ENCODE measurements at places on chromosomes 13 and 19.

GRCh38 chr19:29525901-29526729 is at the start of gene VSTM2B:
TSS of gene VSTM2B (plus strand) at chr19:29525994. CDS start at chr19:29526584, 590 bp downstream.
- no peak for DNase-seq

GRCh38 chr19:34645551-34645950 is 31.4 kb downstream of the SCGB2B2 start:
- DNase-seq: no peak

- no peak for DNase-seq
These were observed 1.0 kb downstream of the AP2S1 start for GRCh38 chr19:46849610-46850009.

- no peak for DNase-seq
These were observed 78.6 kb downstream of the SPACA7 start for GRCh38 chr13:112454648-112455334.

DNA sequence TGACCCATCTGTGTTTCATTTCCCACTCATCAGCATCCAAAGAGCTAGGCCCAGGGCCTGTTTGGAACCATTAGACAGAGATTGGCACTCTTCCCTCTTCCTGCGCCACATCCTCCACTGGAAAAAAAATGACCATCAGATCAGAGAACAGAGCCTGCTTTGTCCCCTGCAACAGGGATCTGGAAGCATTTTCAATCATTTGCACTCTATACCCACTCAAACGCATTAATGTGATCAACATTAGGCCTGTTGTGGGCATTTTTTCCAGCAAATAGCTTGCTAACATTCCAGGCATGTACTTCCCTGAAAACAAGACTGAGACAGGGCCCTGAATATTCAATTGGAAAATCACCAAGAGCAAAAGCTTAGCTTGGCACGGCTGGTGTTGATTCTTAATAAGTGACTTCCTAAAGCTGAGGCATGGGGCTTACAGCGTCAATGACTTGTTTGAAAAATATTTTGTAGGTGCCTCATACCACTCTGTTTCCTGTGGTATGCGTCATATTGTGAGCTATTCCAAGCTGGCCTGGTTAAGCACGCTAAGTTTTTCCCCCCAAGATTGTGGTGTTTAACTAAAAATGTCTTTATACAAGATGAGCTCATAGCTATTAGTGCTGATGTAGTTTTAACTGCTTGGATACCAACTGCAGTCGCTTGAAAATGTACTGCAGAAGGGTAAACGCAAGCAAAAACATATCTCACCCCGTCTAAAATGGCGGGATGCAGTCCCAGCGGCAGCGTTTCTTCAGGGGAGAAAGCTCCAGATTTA is 404.4 kb downstream of the SPRY2 start:
- DNase-seq: no peak

GRCh38 chr19:46591870-46592269 is 9.3 kb upstream of the CALM3 start:
- no peak for DNase-seq

DNA sequence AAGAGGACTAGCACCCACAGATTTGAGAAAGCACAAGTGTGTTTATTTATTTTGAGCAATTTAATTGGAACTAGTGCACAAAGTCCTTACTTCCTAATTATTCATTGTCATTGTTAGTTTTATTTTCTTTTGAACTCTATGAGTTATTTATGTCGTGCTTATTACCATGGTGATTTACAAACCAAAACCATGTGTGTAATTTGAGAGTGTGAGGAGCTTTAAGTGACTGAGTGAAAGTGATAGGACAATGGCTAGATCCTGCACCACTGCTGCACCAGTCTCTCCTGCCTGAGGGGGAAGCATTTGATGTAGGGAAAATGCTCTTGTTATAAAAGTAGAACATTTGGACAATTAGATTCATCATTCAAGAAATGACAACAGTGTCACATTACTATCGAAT is 172.3 kb upstream of the KLF12 start:
- no peak for DNase-seq

GRCh38 chr13:81021284-81021840 is 680.4 kb upstream of the SPRY2 start:
- DNase-seq: no peak

GRCh38 chr19:31002518-31003244 is 346.6 kb downstream of the TSHZ3 start:
- DNase-seq: no peak

- no peak for DNase-seq
These were observed 1.2 kb upstream of the NUMBL start for GRCh38 chr19:40691421-40692211.

DNA sequence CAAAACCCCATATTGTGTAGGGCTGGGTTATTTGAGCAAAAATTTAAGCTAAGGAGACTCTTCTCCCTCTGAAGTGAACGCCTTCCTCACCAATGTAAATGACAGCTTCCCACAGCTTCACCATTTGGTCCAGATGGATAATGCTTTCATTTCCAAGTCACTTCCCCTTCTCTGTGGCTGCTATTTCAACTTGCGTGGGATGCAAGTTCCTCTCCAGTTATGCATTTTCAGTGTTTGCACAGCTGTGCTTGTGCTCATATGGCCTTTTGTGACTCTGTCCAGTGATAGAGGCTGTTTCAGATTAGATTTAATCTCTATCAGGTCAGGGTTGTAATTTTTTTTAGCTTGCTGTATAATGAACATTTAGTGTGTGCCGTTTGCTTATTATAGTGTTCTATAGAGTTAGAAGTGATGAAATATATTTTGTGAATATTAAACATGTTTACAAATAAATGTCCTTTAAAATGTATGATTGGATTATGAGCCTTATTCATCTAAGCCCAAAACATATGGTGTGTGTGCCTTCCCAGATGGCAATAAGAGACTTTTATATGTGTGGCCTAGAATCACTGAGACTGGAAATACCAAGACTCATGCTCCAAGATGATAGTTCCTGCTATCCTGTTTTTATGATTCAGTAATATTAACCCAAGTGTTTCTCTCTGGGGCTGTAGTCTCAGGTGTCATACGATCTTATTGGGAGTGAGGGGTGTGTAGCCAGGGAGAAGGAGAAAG is 86.6 kb downstream of the TNFRSF19 start:
- no peak for DNase-seq

DNA sequence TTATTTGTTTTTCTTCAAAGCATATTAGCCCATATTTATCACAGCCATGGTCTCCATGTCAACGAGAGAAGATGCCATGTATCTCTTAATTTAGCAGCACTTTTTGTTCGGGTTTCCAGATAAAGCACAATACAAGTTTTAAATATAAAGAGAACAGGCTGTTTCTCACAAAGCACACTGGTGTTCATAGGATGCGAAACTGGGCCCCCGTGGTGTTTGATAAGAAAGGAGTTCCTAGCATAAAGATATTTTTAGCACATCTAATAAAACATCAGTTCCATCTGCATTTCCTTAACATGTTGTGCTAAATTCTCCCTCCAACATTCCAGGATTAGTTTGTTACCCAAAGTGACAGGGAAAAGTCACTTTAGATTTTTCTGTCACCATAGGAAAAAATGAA is 72.4 kb upstream of the EDNRB start:
- no peak for DNase-seq

DNA sequence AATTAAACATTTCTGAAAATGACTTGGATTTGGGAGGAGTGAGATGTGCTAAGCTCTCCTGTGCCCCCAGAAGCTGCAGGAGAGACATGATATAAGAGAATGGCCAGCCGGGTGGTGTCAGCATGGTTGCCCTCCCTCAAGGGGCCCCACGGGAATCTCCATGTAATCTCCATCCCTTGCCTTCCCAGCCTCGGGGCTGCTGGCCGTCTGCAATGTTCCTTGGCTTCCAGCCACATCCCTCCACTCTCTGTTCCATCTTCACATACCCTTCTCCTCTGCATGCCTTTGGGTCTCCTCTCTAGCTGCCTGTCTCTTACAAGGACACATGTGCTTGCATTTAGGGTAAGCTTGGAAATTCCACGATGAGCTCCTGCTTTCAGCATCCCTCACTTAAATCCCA is 172.0 kb downstream of the TSHZ3 start:
- DNase-seq: no peak

GRCh38 chr13:113796964-113797676 is 38.1 kb downstream of the TMEM255B start:
- no peak for DNase-seq

DNA sequence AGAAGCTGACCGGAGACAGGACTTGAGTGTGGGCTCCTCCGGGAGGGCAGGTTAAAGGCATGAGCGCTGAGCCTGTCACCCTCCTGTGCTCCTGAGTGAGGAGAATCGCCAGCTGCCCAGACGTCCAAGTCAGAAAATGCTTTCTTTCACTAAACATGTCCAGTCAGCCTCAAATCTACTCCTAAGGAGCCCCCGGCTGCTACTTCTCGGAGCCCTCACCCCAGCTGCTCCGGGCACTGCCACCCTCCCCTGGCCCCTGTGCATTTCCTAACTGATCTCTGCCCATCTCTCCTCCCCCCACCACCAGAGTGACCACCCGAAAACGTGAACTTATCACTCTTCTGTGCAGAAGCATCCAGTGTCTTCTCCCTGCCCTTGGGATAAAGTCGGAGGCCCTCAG is 277.5 kb upstream of the SOX1 start:
- DNase-seq: no peak

DNA sequence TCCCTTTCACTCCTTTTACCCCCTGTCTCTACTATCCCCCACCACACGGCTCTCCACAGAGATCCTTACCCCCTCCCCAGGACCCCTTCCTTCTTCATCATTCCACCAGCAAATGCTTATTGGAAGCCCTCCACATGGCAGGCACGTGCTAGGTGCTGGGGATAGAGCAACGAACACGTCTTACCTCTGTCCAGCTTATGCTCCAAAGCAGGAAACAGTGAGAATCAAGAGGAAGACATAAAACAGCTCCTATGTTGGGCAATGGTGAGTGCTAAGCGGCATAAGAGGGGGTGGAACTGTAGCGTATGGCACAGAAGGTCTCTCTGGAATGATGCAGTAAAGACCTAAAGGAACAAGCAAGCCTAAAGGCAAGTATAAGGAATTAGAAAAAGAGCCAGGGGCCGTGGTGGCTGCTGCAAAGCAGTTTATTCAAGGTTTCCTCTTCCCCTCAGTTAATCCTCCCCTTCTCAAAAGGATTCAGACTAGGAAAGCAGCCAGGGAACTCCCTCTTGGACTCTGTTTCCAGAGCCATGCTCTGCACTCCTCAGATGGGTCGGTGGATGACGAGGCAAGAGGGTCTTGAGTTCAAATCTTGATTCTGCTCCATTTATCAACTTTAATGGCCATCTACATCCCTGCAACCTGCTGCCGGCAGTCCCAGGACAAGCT is 289.4 kb downstream of the FOXO1 start:
- no peak for DNase-seq

DNA sequence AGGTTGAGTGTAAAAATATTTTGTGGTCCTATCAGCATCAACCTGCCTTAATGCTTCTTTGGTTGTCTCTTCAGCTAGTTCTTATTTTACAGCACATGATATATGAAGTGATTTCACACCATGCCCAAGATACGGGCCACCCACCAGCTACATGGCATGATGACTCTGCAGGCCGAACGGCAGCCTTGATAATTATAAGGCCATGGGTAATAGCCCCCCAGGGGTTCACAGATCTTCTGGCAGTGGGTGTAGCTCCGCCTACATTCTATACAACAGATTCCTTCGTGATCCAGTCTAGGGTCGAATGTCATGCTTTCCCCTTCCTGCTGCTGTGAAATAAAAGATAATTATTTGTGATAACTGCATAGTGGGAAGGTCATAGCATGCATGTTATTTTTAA is 36.1 kb downstream of the CNMD start:
- no peak for DNase-seq

DNA sequence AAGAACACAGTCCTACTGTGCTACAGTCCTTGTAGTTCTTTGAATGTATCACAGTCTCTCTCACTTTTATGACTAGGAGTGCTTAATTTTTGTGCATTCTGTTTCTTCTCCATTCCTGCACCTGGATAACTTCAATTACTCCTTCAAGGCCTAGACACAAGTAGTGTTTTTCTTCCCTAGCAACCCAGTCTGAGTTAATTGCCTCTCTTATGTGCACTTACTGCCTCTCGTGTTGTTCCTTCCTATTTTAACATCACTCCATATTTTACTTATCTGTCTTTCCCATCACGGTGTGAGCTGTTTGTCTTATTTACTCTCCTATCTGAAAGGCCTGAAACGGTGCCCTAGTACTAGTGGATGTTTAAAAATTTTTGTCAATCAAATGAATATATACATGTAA is 101.5 kb downstream of the HS6ST3 start:
- no peak for DNase-seq

- no peak for DNase-seq
These were observed 6.0 kb downstream of the PCDH8 start for GRCh38 chr13:52842441-52842840.

DNA sequence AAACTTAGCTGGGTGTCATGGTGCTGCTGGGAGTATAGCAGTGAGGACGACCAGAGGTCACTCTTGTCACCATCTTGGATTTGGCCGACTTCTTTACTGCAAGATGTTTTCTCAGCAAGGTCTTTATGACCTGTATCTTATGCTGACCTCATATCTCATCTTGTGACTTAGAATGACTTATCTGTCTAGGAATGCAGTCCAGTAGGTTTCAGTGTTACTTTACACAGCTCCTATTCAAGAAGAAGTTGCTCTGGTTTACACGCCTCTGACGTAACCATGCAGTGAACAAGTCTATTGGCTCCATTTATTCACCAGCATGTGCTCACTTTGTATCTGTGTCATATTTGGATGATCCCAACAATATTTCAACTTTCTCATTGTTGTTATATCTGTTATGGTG is 26.7 kb downstream of the ZNF850 start:
- no peak for DNase-seq

GRCh38 chr13:85386424-85386823 is 412.8 kb downstream of the SLITRK6 start:
- no peak for DNase-seq

- no peak for DNase-seq
These were observed 1261.3 kb upstream of the SPRY2 start for GRCh38 chr13:81602241-81602640.

DNA sequence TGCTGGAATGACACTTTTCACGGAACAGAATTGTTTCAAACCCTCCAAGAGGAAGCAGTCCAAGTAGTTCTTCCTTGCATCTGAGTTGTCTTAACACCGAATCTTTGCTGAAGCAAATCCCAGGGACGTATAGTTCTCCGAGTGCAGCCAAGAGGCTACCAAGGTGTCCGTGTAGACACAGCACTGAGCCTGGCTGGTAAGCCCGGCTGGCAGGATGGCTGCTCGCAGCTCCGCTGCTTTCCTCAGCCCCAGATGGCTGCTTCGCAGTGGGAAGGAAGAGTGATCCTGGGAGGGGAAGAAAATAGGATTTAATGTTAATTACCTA is 105.0 kb downstream of the SLC7A1 start:
- no peak for DNase-seq

GRCh38 chr19:7636691-7637373 is at the start of gene STXBP2:
TSS of gene STXBP2 (plus strand) at chr19:7637110. CDS start at chr19:7637150, 40 bp downstream.
- DNase-seq: peak; percentile 93

GRCh38 chr13:77377016-77377415 is 50.1 kb upstream of the MYCBP2 start:
- DNase-seq: no peak

- DNase-seq: no peak
These were observed 16.7 kb downstream of the TSKS start for GRCh38 chr19:49746206-49746958.

GRCh38 chr19:36032251-36033104 is at the start of gene CLIP3:
TSS of gene CLIP3 (minus strand) at chr19:36032873. CDS start at chr19:36032357, 516 bp downstream.
- DNase-seq: peak; percentile 34

GRCh38 chr13:41426047-41426446 is 31.3 kb upstream of the RGCC start:
- no peak for DNase-seq

All from stimulated activated CD4-positive, alpha-beta T cell treated with anti-CD3 and anti-CD28 coated beads, Interleukin-15, amount 100 ng/mL, for 1 hour (primary cell).